ENCODE measurements at places on chromosomes 16 and 17.

GRCh38 chr16:88877564-88878289 lies 11.3 kb upstream of the PABPN1L start:
- DNase-seq: no peak

DNA sequence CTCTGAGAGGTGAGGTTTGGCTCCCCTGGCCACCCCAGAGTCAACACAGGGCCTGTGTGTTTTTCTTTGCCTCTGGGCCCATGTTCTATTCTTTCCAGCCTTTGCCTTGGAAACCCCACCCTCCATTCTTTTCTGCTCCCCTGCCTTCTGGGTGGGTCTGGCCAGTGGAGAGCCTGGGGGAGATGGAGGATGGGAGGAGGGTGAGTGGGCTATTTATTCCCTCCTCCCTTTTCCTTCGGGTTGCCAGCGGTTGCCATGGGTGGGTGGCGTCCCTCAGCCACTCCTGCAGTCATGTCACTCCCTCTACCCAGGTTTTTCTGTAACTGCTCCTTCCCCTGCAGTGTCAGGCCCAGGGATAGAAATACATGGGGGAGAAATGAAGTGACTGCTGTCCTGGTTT lies 15.5 kb downstream of the CMIP start:
- DNase-seq: no peak

GRCh38 chr17:38604479-38605403 lies 1.0 kb downstream of the SRCIN1 start:
- no peak for DNase-seq

DNA sequence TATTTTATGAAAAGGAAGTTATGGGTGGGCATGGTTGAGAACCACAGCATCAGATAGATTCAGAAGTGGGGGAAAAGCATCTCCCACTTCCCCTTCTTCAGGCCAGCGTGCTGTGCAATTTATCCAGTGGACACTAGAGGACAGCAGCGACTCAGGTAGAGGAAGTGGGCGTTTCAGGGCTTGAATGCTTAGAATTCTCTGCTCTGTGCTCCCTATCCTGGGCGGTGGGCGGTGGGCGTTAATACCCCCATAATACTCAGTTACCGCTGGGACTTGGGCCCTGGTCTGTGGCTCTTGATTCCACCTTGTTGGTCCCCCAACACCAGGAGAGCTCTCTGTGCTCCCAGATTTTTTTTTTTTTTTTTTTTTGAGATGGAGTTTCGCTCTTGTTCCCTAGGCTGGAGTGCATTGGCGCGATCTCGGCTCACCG lies 3.7 kb upstream of the LYZL6 start:
- peak; percentile 7 for DNase-seq

- no peak for DNase-seq
These were observed 26.0 kb downstream of the COPZ2 start for GRCh38 chr17:48011405-48012150.

- DNase-seq: no peak
These were observed 46.7 kb upstream of the KDM8 start for GRCh38 chr16:27156579-27156978.

DNA sequence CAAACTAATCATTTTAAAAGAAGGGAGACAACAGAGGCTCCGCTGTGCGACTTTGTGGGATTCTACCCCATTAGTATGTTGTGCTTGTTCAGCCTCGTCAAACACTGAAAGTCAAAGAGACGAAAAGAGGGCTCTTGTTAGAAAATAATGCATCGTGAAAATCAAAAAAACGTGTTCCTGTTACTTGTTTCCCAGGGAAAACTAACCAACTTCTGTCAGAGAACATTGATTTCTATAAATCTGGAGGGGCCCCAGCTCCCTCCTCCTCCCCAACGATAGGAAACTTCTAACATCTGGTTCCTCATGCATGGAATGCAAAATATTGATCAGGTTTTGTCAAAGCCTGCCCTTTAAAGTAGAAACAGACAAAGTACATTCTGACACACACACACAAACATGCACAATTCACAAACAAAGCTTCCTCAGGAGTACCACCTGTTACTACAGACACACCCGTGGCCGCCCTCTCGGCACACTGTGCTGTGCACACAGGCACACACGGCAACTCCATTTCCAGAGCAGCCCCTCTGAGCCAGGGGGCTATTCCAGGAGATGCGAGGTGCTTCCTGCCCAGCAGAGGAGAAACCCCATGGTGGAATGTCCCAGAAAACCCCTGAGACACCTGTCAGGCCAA lies 151.3 kb downstream of the ZFHX3 start:
- DNase-seq: no peak

- DNase-seq: no peak
These were observed 26.3 kb upstream of the CBX4 start for GRCh38 chr17:79865351-79866210.

DNA sequence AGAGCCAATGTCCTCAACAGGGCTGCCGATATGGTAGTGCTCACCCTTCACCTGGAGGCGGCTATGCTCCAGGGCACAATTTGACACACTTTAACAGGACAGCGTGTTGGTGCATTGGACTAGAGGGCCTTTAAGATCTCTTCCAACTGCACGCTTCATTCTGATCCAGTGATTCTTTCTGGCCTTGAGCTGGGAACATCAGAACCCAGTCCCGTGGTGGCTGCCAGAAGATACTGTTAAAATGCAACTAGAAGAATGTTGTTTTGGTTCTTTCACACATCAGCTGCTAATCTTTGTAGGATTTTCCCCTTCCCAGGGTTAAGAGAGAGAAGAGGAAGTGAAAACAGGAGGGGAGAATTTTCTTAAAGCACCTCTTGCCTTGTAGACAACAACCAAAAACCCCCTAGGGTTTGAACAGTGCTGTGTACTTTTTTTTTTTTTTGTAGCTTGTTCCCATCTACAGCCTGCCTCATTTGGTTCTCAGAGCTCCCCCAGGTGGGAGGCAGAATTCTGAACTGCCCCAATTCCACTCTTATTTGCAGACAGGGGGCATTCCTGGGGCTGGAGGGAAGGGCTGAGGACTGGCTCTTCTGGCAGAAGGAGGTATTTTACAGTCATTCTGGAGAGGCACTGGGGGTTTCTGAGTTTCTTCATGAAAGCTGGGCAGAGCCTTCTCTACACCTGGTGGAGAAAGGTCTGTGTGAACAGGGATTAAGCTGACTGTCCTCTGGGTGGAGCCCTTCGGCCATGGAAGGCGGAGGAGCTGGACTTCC lies 32.4 kb downstream of the SMARCE1 start:
- DNase-seq: no peak

GRCh38 chr17:67602974-67603373 lies 114.8 kb upstream of the NOL11 start:
- no peak for DNase-seq

GRCh38 chr16:19771796-19772195 lies 53.7 kb downstream of the IQCK start:
- no peak for DNase-seq

DNA sequence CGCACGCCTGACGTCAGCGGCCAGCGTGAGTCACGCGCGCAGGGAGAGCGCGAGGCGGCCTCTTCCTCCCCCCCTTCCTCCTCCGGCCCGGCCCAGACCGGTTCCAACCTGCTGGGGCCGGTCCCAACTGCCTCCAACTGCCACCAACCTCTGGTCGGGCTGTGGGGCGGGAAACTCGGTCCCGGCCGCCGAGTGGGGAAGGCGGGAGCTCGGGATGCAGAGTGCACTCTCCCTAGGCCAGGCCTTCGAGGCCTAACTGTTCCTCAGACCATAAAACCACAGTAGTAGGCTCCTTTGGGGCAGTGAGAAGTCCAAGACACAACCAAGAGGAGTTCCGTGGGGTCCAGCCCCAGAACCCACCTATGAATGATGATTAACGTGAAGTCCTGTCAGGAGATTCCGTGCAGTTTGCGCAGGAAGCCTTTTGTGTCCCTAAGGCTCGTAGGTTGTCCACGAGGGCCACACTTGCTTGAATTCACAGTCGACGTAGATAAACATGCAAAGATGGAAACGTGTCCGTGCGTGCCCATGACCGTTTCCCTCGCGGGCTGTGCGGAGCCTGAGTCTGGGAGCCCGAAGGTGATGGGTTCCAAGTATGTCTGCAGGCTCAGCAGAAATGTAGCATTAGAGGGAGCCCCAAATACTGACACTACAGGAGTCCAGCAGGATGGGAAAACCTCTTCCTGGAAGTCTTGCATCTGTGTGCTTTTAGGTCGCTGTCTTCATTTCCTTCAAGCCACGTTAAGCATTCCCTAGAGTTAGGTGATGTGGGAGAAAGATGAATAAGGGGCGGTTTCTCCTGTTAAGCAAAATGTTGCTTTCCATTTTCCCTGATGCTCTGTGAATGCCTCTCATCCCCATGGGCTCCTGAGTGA lies 647 bp downstream of the UNK start:
- DNase-seq: peak; percentile 70

DNA sequence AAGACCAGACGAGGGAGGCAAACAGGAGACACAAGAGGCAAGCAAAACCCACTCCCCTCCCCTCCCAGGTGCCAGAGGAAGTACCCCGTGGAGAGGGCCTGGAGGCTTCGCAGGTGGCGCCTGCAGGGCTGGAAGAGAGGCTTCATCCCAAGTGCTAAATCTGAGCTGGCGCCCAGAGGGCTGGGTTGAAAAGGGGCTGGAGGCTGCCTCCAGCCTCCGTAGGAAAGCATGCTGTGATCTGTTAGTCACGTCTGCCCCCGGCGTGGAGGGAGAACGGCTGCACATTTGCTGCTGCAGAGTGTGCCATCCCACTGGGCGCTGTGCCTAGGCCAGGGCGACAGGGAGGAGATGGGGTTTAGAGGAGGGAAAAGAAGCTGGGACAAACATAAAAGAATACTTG lies 16.9 kb downstream of the RPH3AL start:
- no peak for DNase-seq

DNA sequence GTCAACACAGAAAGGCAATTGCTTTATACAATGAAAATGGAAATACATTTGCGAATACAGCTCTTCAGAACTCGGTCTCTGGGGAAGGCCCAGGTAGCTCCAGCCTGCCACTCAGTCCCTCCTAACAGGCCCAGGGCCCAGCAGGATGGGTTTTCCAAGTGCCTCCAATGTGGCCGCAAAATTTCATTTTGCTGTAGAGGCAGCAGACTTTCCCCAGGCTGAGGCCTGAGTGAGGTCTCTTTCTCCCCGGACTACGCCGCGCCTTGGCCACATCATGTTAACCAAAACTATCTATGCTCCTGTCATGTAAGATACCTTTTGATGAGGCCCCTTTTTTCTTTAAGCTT lies 606.0 kb upstream of the SALL1 start:
- no peak for DNase-seq

- no peak for DNase-seq
These were observed 150.2 kb downstream of the KCNJ2 start for GRCh38 chr17:70319516-70319915.

Measured in stimulated activated CD8-positive, alpha-beta memory T cell treated with anti-CD3 and anti-CD28 coated beads, Interleukin-15, amount 100 ng/mL, for 1 hour (primary cell).